Stimulated activated CD8-positive, alpha-beta memory T cell treated with anti-CD3 and anti-CD28 coated beads, Interleukin-4, amount 100 ng/mL, for 1 hour (primary cell): ENCODE measurements at places on chromosomes 6 and 20.

GRCh38 chr6:64411226-64411625 lies 775.6 kb downstream of the PHF3 start:
- no peak for DNase-seq

GRCh38 chr6:16722630-16723029 lies 38.6 kb downstream of the ATXN1 start:
- DNase-seq, result no peak

- no peak for DNase-seq
These were observed 698.3 kb downstream of the EPM2A start for GRCh38 chr6:145036848-145037567.

- DNase-seq, result no peak
These were observed 479.7 kb upstream of the FLRT3 start for GRCh38 chr20:14817101-14817500.

GRCh38 chr6:72931325-72931887 lies 293.9 kb downstream of the KHDC1L start:
- no peak for DNase-seq

- no peak for DNase-seq
These were observed 506.6 kb upstream of the MAN1A1 start for GRCh38 chr6:119856136-119856535.

- no peak for DNase-seq
These were observed 161.4 kb downstream of the CD109 start for GRCh38 chr6:73857341-73857890.

- DNase-seq, result no peak
These were observed 39.0 kb upstream of the ANGPT4 start for GRCh38 chr20:955111-955510.

GRCh38 chr6:83185096-83185495 lies 8.0 kb downstream of the PGM3 start:
- no peak for DNase-seq

GRCh38 chr20:36017048-36017951 lies 48.9 kb downstream of the CNBD2 start:
- no peak for DNase-seq

DNA sequence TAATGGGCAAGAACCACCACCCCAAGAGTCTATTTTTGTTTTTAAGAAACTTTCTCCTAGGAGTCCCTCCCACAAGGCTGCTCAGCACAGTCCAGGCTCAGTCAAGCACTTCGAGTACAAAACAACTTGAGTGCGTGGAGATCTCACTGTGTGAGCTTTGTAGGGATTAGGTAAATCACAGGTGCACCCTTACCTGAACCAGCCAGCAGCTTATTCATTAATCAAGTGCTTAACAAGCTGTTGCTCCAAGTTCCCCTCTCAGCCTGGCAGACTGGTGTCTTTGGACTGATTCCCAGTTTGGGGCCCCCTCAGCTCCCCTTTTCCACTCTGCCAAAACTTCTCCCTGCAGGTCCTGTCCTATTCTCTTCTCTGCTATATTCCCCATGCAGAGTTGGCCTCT lies 133.1 kb downstream of the LY86 start:
- no peak for DNase-seq

GRCh38 chr20:49813305-49813974 lies 812 bp downstream of the SLC9A8 start:
- DNase-seq, result no peak

DNA sequence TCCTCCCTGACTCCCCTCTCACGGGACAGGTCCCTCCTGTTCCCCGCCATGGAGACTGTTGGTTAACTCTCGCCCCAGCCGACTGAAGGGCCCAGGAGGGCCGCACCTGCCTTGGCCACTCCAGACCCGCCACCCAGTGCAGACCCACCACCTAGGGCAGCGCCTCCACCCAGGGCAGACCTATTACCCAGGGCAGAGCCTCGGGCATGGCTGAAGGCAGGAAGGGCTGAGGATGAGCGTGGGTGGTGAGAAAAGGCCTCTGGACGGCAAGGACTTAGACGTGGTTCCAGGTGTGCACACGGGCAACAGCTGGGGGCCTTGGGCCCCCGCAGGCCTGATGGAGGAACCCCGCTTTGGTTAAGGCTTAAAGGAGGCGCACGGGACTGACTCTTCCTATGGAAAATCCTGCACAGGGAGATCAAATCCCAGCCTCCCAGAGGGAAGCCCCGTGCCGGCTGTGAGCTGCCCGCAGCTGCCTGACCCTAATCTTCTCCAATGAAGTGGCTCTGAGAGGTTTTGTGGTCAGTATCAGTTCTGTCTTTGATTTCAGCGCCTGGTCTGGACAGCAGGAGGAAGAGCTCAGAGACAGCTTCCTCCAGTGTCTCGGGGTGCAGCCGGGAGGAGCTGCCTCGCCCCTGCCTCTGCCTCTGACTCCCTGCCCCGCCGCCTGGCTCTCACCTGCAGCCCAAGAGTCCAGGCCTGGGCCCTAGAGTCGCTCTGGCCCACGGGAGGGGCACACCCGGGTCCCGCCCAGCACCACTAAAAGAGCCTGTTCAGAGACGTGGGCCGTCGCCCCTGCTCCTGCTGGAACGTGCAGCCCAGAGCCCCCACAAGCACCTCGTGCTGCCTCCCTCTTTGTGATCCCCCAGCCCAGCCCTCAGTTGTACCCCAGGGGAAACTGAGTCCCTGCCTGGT lies 12.1 kb upstream of the CHRNA4 start:
- no peak for DNase-seq

- no peak for DNase-seq
These were observed 203.3 kb downstream of the BCAS1 start for GRCh38 chr20:53866794-53867740.

- no peak for DNase-seq
These were observed 102.5 kb upstream of the SPACA1 start for GRCh38 chr6:87945181-87945580.

- no peak for DNase-seq
These were observed 53.9 kb downstream of the OSTM1 start for GRCh38 chr6:108020472-108021116.

DNA sequence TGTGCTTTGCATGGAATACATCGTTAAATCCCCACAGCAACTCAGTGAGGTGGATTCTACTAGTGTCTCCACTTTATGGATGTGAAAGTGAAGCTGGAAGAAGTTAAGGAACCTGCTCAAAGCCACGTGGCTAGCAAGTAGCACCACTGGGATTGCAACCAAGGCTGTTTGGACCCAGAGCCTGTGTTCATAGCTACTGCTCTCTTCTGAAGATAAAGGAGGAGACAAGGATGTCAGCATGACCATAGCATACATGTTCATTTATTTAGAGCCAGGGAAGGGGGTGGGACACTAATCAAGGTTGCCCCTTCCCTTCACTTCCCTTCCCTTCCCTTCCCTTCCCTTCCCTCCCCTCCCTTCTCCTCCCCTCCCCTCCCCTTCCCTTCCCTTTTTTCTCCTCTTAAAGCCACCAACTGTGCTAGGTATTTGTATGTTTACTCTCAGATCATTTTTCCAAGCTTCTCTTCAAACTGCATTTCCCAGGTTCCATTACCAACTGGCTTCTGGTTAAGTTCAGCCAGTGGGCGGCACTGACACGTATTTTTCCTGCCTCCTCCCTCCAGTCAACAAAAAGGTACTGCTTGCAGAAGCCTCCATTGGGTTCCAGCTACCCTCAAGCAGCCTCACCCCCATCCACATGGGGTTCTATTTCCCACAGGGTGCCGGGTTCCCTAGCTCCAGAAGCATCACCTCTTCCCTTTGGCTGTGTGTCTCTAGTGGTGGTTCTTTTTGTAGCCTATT lies 134.9 kb downstream of the BCAS1 start:
- no peak for DNase-seq

DNA sequence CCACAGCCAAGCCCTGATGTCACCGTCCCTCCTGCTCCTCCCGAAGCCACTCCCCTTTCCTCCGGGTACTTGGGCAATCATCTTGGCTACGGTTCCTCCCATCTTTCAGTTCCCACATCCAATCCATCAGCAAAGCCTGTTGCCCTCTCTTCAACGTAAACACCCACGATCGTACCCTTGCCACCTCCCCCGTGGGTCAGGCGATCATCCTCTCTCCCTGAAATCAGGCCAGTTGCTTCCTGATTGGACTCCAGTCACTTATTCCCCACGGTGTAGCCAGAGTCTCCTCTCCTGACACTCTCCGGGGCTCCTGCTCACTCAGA lies 44.5 kb downstream of the SULF2 start:
- DNase-seq, result no peak

DNA sequence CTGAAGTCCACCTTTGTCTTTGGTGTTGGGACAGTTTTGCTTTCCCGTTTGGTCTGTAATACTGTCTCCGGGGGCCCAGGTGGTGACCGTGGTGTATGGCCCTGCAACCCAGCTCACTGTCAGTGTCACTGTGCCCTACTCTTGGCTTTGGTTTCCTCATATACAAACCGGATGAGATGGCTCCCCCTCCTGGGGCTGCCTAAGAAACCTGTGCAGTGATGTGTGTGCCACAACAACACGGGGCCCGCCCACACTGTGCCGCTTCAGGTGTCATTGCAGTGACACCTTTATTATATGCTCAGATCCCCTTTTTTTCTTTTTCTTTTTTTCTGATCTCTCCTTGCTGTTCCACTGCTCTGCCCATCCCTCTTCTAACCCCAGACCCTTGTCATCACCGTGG lies 73.9 kb downstream of the RAMACL start:
- no peak for DNase-seq

DNA sequence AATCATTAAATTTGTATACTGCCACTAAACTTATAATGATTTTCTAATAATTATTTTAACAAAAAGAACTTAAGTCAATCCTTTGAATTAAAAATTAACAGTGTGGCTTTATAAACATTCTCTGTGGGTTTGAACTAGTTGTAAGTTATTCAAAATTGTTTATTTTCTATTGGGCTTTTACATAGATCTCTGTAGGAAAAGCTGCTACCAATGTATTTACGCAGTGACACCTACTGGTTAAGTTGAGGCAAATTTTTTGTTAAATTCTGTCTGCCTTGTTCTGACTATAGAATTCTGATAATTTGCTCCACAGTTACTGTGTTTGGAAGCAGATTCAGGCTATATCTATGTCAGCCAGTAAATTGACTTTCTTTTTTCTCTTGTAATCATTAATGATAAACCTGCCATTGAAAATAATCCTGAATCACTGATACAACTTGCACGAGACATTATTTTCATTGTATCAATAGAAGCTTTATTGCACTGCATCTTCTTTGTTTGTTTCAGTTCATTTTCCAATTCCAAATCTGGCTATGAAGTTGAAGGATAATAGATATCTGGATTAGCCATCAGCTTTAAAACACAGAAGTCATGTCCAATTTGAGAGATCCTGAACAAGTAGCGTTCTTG lies 66.0 kb upstream of the UTRN start:
- no peak for DNase-seq

GRCh38 chr6:116737004-116737403 lies 28.5 kb downstream of the FAM162B start:
- DNase-seq, result no peak

GRCh38 chr6:164133095-164133494 lies 718.6 kb downstream of the QKI start:
- no peak for DNase-seq

- DNase-seq, result no peak
These were observed 414.0 kb downstream of the GJA1 start for GRCh38 chr6:121849477-121849876.

DNA sequence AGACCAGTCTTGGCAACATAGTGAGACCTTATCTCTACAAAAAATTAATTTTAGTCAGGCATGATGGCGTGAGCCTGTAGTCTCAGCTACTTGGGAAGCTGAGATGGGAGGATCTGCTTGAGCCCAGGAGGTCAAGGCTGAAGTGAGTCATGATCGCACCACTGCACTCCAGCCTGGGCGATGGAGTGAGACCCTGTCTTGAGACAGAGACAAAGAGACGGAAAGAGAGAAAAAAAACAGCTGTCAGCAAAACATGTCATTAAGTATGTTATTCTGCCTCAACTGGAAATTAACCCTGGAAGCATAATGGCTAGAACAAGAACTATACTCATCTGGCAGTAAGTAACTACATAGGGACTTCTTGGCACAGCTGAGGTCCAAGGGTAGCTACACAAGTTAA lies 7.2 kb downstream of the MMS22L start:
- DNase-seq, result no peak

- DNase-seq, result no peak
These were observed 23.9 kb downstream of the PPP1R16B start for GRCh38 chr20:38829296-38829875.

DNA sequence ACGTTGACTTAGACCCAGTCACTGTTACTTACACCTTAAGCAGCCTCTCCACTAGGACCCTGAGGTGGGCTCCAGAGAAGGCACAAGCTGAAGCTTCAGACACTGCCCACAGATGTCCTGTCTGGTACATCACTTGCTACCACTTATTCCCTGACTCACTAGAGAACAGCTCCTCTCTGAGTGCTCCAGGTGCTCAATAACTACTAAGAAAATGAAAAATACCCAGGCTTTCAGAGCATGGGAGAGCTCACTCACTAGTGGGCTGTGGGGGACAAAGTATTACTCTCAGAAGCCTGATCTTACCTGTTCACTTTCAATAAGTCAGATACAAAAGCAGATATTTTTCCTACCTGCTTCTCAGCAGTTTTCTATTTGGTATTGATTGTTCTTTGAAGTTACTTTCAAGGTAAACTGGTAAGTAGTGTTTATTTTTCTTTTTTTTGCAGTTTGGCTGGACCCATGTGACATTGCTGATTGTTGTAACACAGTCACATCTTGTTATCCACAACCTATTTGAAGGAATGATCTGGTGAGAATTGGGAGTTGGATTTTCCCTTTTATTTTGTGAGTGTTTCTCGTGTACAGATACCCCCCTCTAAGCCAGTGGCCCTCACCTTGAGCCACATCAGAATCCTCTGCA lies 55.9 kb downstream of the CDS2 start:
- no peak for DNase-seq

GRCh38 chr20:35166242-35166830 lies 5.5 kb upstream of the PROCR start:
- no peak for DNase-seq

- DNase-seq, result no peak
These were observed 327.6 kb downstream of the NKAIN2 start for GRCh38 chr6:124131259-124131658.
